ENCODE measurements at places on chromosomes 1 and 21.

DNA sequence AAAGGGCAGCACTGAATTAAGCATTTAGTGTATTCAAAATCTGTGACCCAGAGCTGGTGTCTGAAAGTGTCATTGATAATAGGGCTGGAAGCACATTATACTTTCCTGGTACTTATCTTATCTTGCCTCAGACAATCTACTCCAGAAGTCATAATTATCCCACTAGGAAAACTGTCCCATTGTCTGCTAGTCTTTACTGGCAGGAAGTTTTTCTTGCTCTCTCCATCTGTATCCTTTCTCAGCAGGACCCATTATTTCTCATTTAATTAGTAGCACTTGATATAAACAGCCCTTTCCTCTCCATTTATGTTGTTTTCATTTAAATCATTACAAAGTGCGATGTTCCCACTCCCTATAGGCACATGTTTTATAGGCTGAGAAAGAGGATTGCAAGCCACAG is 36.5 kb upstream of the BARHL2 start:
- peak; percentile 43 for DNase-seq

DNA sequence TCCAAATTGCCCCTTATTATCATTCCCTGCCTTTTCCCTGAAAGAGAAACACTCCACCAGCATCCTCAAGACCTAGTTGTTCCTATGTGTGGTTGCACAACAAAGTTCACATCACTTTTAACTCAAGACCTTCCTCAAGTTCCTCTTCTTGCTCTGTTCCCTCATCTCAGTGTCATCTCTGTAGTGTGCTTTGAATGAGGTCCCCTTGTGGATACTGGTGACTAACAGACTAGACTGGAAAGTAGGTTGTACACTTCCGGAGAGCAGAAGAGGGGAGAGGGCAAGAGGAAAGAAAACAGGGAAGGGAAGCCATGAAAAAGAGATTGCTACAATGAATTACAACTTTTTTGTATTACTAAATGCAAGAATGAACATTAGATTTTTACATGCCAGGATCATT is 853.8 kb downstream of the USP25 start:
- DNase-seq, result no peak

GRCh38 chr1:33228935-33229487 is 27.3 kb upstream of the ZNF362 start:
- DNase-seq, result no peak

GRCh38 chr1:25804244-25804963 is 4.4 kb downstream of the SELENON start:
- DNase-seq, result no peak

DNA sequence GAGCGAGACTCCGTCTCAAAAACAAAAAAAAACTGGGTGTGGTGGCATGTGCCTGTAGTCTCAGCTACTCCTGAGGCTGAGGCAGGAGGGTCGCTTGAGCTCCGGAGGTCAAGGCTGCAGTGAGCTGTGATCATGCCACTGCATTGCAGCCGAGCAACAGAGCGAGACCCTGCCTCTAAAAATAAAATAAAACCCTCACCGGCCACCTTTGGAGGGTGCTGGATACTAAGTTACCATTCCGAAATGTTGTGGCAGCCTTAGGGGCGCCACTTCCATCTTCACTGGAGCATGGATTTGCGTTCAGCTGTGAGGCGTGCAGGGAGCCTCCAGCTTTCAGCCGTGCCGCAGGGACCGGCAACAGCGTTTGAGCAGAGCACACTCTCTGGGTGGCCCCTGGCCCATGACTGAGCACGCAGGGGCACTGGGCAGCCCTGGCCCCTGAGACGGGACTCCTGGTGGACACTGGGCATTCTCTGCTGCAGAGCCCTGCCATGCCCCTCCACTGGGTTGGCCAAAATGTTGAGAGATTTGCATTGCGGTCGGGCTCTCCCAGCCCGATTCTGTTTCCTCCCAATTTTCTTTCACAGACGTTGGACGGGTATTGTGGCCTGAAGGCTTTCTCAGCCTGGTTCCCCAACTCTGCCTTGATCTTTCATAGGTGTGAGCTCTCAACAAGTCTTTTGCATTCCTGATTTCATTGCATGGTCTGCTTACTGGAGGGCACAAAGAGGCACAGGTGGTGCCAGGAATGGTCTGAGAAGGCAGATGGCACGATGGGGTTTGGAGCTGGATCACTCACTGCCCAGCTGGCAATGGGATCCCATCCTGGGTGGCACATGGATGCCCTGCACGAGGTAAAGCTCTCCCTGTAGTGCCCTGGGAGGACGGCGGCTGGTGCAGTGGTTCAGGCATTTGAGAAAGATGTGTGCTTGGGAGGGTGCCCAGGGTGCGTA is 5.8 kb upstream of the CFAP74 start:
- DNase-seq, result no peak

DNA sequence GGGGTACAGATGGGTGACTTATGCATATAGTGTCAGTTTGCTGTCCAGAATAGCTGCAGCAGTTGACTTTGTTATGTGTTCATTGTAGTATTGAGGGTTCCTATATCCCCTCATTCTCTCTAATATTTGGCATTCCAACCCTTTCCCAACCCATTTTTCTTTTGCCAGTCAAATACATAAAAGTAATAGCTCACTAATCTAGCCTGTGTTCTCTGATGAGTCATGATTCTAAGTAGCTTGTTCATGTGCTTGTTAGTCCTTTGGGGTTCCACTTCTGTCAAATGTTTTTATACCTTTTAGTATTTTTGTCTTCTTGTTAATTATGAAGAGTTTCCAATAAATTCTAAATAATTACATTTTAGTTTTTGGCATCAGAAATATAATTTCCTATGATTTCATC is 99.2 kb upstream of the MROH9 start:
- DNase-seq, result no peak

DNA sequence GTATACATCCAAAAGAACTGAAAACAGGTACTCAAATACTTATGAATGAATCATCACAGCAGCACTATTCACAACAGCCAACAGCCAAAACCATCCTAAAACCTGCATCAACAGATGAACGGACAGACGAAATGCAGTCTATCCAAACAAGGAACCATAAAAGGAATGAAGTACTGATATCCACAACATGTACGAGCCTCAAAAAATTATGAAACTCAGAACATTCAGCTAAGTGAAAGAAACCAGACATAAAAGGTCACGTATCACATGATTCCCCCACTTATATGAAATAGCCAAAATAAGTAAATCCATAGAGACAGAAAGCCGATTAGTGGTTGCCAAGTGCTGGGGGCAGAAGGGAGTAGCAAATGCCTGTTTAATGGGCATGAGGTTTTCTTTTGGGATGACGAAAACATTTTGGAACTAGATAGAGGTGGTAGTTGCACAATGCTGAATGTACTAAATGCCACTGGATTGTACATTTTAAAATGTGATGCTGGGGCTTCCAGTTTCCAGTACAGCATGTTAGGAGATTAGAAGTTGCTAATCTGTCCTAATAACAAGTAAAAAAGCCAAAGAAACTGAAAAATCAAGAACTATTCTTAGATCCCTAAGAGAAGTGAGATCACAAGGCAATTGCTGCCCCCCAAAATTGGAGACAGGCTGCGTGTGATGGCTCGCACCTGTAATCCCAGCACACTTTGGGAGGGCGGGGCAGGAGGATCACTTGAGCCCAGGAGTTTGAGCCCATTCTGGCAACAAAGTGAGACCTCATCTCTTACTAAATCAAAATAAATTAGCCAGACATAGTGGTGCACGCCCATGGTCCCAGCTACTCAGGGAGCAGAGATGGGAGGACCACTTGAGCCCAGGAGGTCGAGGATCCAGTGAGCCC is 25.3 kb downstream of the CLSTN1 start:
- no peak for DNase-seq

- no peak for DNase-seq
Measured at GRCh38 chr1:164648636-164649035, 89.7 kb downstream of the PBX1 start.

GRCh38 chr1:119010201-119010600 is 22.1 kb upstream of the TBX15 start:
- DNase-seq, result no peak

GRCh38 chr1:31787261-31787660 is 23.1 kb upstream of the ADGRB2 start:
- no peak for DNase-seq

GRCh38 chr21:31447505-31447904 is 103.4 kb upstream of the TIAM1 start:
- no peak for DNase-seq

DNA sequence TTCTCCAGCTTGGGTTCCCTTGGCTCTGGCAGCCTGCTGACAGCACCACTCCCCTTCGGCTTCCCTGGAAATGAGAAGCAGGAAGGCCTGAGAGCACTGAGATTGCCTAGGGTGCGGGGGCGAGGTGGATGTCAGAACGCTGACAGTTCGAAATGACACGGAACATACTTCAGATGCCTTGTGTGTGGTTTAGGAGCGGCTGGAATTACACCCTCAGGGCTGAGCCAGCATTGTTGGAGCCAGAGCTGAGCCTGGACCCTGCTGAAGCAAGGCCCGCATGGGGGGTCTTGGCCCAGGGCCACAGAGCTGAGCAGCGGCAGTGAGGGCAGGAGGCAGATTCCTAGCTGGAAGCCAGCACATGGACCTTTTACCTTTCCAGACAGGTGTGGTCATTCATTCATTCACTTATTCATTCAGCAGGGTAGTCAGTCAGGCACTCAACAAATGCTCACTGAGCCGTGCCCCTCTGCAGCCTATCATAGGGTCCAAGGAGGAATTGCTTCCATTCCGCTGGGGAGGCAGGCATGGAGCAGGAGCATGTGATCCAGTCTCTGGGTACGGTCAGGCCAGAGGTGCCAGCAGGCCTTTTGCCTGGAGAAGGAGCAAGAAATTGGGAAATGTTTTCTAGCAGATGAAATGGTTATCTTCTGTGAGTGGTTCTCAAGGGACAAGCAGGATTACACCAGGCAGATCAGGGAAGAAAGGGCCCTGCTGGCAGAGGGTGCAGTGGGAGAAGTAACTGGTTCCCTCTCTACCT is 6.6 kb upstream of the FOXE3 start:
- no peak for DNase-seq

DNA sequence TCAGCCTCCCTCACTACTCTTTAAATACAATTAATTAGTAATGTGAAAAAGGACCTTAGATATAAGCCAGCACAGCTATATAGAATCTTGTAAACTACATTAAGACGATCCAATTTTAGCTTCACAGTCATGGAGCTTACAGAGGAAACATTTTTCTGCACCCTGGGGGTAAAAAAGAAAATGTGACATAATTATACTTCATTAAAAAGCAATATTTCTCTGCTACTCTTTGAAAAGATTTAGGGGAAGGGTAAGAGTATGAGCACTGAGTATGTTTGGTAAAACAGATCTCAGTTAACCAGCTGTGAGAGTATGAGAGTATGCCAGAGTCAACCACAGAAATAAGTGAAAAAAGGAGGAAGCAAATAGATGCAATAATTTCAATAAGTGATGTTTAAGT is 1415.9 kb downstream of the PLA2G4A start:
- DNase-seq, result no peak

DNA sequence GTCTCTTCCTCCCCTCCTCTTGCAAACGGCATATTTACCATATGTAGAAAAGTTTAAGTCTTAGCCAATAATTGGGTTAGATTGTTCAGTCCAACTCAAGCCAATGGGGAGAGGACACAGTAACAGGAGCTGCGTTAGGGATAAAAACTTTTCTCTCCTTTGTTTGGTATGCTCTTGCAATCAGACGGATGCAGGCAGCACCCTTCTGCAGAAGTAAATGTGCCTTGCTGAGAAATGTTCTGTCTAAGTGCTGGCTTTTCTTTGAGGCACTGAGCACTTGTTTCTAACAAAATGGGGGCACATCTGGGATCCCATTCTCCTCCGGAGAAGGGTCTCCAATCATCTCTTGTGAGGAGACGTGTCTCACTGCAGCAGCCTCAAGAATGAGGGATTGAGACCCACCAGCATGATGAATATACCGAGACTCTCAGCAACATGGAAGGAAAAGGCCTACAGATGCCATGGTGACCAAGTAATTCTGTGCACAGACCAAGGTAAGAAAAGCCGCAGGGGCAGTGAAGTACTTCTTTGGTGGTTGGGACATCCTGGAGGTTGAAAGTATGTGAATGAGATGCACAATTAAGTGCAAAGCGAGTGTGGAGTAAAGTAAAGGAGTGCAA is 20.7 kb upstream of the GNG4 start:
- DNase-seq, result no peak

DNA sequence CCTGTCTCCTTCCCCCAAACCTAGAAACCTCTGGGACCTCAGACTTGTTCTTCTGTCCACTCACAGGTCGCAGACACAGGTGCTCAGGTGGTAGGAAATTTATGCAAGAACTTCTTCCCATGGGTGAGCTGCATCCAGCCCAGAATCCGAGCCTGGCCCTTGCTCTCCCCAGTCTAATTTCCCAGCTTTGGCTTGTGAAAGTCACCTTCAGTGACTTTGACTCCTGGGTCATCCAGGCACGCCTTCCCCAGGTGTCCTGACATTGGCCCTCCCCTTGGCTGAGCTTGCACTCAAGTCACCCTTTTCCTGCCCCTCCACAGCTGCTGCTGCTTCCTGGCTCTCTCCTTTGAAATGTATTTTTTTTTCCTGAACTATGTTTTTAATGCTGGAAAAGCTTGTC is 6.6 kb downstream of the IPO13 start:
- no peak for DNase-seq

DNA sequence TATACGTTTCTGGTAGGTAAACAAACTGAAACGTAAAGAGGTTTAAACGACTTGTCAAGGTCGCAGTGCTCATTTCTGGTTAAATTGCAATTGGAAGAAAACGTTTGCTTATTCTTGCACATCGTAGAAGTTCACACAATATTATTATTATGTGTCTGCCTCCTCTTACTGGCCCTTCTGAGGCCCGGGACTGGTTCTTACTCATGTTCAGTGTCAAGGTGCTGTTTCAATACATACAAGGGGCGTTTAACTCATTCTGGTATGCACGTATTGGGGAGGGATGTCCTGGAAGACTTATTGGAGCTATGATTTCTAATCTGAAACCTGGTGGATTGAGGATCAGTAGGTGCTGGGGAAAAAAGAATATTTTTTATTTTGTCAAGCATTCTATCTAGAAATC is 932 bp downstream of the RPF1 start:
- no peak for DNase-seq

GRCh38 chr1:17535300-17535936 is 4.1 kb upstream of the ARHGEF10L start:
- DNase-seq, result no peak

- DNase-seq, result no peak
Measured at GRCh38 chr21:36725793-36726386, 27.0 kb downstream of the SIM2 start.

- no peak for DNase-seq
Measured at GRCh38 chr1:225780630-225781029, 3.0 kb downstream of the SRP9 start.

DNA sequence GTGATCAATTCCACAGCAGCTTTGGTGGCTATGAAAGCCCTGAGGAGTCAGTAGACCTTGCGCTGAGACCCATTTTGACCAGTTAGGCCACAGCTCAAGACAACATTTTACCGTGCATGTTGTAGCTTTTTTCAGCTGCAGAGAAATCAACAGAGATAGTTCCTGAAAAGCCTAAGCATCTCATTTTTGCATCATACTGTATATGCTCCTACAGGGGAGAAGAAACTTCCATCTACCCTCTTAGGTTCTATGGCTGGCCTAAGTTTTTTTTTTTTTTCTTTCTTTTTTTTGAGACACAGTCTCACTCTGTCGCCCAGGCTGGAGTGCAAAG is 24.8 kb upstream of the EYA3 start:
- DNase-seq, result no peak

- no peak for DNase-seq
Measured at GRCh38 chr1:100443811-100444571, 91.7 kb downstream of the CDC14A start.

GRCh38 chr21:44765231-44766013 is 36.2 kb downstream of the UBE2G2 start:
- no peak for DNase-seq

Measured in NCI-H748 treated with DMSO at 0.1 percent for 48 hours (cell line).